Neural crest cell (in vitro differentiated cells): ENCODE measurements at places on chromosomes 11 and 22. TPM values are rescaled to one million over a fixed set of nuclear protein-coding genes. Genes with fewer than 3 reads are reported as not detected.

The NUDT8 gene
- 11.0 and 13.9 TPM in 2 replicates for total RNA-seq

The CADM1 gene
- 112 and 121 TPM in 2 replicates for total RNA-seq

The CBLIF gene
- not detected in 2 replicates for total RNA-seq

The OR52A5 gene
- not detected in 2 replicates for total RNA-seq

- no peaks in the 10 kb centered on the region for H3K36me3 ChIP-seq
- H3K27ac ChIP-seq: no peak overlapping the region
- H3K4me3 ChIP-seq: no peak overlapping the region
- DNase-seq: no peak
These were observed 1786.5 kb upstream of the RAG2 start for GRCh38 chr11:38384568-38384967.

DNA sequence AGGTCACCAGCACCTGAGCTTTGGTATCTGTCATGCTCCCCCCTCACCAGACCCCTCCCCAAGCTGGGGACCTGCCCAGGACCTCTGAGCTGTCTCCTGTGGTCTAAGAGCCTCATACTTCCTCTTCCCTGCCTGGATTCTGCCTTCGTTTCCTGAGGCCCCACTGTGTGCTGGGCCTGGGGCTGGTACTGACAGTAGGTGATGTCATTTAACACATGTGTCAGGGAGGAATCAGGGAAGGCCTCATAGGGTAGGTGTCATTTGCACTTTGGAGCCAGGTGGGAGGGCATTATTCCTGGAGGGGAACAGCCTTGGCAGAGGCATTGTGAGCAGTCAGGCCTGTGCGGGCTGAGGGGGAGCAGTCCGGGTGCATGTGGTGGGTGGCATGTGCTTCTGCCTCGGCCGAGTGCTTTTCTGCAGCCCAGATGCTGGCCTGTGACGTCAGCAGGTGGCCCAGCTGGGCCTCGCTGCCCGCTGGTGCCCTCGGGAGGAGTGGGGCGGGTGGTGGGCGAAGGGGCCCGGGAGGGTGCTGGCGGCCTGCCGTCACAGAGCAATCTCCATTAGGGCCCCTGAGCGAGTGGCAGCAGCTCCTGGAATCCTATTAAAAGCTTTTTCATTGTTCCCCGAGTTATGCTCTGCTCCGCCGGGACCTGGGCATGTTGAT is 9.1 kb downstream of the FLRT1 start:
- H3K27me3 ChIP-seq: peaks cover 10% of the 10 kb centered on the region
- H3K4me3 ChIP-seq: no peak overlapping the region
- no peak overlapping the region for H3K27ac ChIP-seq

DNA sequence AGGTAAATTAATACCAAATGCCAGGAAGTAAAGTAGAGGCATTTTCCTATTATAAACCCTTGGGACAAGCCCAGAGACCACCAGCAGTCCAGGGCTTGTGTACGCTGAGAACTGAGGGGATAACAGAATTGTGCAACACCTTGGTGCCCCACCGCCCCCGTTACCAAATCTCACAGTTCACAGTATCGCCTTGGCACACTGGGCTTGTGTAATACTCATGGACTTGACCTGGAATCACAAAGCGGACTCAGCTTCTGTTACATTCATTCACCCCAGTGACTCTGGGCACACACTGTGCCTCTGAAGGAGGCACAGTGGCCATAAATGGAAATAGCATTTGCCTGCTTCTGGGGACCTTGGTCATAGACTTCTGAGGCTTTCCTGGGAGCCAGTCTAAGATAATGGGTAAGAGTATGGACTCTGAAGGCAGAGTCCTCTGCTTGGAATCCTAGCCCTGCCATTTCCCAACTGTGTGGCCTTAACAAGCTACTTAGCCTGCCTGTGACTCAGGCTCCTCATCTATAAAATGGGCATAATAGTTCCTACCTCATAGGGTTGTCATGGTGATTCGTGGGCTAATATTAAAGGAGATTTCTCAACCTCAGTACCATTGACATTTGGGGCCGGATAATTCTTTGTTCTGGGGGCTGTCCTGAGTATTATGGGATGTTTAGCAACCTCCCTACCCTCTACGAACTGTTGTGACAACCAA is 53.7 kb downstream of the TIMP3 start:
- no peak overlapping the region for H3K27ac ChIP-seq
- H3K4me1 ChIP-seq: peaks cover 9% of the 10 kb centered on the region

DNA sequence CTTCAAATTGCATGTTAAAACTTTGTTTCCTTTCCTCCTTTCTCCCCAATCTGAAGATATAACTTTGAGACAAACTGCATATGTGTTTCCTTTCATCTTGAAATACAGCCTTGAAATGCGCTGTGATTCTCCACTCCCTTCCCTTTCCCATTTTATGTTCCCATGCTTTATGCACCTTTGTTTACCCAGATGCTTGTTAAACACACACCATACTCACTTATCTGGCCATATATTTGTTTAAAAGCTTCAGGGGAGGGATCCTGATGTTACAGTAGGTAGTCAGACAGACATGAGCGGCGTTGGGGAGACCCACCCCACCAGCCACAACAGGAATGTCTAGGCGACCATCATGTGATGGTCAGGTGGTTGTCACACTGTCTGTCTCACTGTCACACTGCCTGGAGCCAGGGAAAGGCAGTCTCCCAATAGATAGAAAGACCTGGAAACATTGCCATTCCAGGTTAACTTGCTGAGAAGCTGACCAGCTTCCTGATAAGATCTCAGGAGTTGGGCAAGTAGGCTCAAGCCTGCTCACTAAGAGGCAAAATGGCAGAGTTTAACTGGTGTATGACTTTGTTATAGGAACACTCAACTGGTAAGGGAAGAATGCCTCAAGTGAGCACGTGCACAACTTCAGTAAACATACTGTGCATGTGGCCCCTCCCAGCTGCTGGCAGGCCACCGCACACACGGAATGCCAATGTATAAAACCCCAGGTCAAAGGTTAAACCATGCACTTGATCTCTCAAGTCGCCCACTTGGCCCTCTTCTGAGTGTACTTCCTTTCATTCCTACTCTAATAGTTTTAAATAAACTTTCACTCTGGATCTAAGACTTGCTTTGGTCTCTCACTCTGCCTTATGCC is 23.5 kb upstream of the MSANTD2 start:
- no peak overlapping the region for H3K4me3 ChIP-seq
- H3K27ac ChIP-seq: no peak overlapping the region
- H3K4me1 ChIP-seq: no peaks in the 10 kb centered on the region
- DNase-seq: no peak
